ENCODE measurements at places on chromosomes 6 and 20.

DNA sequence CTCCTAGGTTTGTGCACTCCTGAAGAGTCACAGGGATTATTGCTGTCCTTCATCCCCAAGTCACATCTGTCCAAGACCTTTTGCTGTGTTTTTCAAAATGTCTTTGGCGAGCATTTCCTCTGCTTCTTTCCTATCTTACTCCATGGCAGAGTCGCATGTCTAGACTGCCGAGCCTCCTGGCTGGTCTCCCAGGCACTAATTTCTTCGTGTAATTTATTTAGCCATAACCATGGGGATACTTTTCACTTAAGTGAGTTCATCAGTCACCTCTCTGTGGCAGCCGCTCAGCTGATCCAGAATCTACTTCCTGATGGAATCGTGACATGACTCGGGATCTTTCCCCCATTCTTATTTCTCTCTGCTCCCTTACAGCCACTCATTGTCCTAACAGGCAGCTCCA lies 25.8 kb downstream of the ADGRF5 start:
- DNase-seq = no peak

DNA sequence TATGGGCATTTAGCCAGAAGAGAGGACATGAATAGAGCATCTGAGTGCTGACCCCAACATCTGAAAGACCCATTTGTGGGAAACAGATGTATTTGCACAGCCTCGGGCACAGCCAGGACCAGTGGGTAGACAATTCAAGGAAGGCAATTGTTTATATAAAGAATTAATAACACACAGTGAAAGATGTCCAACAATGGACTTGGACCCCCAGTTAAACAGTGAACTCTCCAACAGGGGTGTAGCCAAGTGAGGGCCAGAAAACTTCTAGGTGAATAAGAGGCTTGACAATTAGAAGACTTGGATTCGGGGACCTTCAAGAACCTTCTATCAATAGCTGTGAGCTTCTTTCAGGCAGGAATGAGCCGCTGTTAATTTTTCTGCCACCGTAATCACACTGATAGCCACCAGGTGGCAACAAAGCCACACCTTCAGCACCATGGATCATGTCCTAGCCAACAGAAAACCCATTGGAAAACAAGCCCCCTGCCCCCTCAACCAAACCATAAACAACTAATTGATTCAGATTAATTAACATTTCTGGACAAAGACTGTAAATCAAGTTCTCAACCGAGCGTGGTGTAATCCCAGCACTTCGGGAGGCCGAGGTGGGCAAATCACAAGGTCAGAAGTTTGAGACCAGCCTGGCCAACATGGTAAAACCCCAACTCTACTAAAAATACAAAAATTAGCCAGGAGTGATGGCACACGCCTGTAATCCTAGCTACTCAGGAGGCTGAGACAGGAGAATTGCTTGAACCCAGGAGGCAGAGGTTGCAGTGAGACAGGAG lies 8.8 kb upstream of the SRSF6 start:
- peak; percentile 70 for DNase-seq

DNA sequence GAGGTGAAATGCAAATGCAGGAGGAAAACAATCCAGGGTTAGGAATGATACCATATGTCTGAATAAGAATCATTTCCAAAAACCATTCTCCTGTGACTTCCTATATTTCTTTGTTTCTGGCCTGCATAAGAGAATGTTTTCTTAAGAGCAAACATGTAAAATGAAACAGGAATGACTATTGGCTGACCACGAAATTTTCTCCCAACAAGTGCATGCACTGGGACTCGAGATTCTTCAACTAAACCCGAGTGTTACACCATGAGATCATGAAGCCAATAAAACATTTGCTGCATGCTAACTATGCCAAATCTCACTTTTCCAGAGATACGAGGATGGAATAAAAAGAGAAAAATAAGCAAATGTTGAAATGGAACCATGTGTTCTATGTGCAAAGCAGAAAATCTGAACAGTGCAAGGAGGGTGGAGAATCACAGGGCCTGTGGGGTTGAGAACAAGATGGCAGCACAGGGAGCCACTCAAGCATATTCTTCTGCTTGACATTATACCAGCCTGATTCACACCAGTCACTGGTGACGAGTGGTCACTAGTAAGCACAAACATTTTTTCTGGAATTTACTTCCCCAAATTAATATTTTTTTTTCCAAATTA lies 212.2 kb upstream of the FOXA2 start:
- DNase-seq = no peak

GRCh38 chr20:46644733-46645132 lies 6.5 kb downstream of the SLC13A3 start:
- DNase-seq = no peak

DNA sequence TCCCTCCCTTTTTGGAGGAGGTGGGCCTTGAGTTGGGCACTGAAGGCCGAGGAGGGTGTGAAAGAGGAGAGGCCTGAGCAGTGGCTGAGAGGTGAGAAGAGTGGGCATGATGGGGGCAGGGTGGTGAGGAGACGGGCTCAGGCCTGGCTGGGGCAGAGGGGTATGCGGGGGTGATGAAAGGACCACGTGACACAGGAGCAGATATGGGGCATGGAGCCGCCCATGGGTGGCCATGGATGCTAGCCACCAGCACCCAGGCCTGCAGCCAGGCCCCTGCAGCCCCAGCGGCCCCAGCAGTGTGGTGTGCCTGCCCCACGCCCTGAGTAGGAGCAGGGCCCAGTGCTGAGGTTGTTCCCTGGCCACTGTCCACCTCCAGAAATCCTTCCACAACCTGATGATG lies 26.5 kb downstream of the UQCC2 start:
- no peak for DNase-seq

DNA sequence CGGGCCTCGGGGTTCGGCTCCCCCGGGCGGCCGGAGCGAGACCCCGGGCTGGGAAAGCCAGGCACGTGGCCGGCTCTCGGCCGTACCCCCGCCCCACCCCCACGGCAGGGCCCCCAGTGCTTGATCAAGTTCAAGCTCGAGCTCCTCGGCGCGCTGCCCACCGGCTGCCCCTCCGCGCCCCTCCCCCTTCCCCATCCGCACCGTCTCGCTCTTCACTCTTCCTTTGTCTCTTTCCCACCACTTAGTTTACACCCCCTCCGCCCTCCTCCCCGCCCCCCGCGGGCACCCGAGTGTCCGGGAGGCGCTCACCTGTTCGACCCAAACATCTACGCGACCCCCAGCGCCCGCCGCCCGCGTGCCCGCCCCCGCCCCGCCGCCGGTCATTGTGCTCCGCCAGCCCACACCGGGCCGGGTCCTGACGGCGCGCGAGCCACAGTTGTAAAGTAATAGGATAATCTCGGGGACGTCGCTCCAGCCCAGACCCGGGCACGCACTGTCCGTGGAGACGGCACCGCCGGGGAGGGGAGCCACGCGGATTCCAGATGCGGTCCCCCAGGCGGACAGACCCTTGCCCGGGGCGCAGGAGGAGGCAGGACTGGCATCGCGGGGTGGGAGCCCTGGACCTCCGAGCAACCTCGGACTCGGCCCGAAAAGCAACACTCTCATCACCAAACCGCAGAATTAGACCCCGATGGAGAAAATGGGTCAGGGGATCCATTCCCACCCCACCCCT lies 100.7 kb downstream of the NOL4L start:
- DNase-seq = peak; percentile 55

DNA sequence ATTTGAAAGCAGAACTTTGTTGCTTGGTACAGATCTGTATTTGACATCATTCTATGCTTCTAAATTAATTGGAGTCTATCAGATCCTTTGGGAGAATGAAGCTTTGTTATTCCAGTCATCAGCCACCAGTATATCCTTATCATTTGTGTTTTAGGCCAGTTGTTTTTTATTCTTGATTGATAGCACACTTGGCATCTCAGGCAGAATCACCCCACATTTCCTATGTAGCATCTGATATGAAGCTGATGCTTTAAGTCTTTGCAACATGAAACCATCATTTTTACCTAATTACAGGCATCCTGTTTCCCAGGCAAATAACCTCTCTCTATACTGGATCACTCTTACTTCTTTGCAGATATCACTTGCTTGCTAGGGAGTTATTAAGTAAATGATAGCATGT lies 20.7 kb upstream of the RNGTT start:
- no peak for DNase-seq

DNA sequence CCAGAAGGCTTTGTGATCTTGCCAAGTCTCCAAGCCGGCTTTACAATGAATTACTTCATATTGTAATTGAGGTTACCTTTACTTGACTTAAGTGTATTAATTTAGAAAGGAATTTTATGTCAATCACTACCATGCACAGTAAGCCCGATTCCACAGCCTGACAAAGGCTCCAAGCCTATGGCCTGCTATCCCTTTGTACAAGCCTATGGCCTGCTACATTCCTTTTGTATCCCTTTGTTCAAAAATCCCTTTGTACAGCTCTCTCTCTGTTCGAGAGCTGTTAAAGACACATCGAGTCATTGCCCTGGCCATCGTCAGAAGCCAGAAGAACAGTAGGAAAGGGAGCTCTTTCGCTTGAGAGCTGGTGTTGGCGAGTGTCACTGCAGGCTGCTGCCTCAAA lies 2.7 kb upstream of the EDN3 start:
- DNase-seq = no peak

DNA sequence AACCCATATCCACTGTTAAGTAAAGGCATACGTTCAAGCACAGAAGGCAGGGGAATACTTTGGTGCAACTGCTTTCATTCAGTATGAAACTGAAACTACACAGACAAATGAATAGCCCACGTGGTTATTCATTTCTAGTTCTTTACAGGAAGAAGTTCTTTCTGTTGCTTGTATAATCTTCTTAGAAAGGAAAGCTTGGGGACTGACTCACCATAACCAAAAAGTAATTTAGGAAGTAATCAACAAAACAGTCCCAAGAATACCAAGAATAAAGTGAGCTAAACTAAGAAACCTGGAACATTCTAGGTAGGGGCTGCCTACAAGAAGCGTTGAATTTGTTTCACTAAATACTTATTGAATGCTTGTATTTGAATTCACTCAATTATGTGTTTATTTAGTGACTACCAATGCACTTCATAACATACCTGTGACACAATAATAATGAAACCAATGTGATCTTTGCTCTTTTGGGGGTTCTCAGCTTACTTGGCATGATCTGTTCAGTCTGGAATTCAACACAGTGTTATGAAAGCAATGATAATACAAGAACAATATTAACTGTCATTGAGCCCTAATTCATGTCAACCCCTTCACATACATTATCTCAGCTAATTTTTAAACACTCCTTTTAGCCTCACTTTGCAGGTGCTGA lies 25.1 kb upstream of the KIAA0408 start:
- no peak for DNase-seq

- peak; percentile 67 for DNase-seq
These were observed 279.7 kb downstream of the UST start for GRCh38 chr6:149026530-149026942.

- DNase-seq = no peak
These were observed 187.1 kb downstream of the ID4 start for GRCh38 chr6:20024316-20024673.

GRCh38 chr6:117304446-117304845 lies 39.1 kb downstream of the VGLL2 start:
- no peak for DNase-seq

DNA sequence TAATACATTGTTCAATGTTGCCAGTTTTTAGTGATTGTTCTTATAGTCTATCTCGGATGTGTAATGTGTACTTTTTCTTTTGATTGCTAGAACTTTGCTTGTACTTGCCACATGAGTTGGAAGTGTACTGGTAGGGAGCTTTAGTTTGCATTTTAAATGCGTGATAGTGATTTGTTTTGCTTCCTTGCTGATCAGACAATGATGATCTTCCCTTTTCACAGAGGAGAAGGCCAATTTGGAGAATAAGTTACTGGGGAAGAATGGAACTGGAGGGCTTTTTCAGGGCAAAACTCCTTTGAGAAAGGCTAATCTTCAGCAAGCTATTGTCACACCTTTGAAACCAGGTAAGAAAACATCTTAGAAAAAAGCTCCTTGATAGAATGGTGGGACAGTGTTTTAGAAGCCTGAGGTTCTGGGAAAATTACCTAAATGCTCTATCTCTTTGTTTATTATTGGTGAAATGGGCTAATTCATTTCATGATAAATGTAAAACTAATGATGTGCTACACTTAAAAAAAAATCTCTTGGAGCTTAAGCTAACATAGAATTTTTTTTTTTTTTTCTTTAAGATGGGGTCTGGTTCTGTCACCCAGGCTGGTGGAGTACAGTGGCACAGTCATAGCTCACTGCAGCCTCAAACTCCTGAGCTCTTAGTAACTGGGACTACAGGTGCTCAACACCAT lies 20.9 kb downstream of the TPX2 start:
- no peak for DNase-seq

DNA sequence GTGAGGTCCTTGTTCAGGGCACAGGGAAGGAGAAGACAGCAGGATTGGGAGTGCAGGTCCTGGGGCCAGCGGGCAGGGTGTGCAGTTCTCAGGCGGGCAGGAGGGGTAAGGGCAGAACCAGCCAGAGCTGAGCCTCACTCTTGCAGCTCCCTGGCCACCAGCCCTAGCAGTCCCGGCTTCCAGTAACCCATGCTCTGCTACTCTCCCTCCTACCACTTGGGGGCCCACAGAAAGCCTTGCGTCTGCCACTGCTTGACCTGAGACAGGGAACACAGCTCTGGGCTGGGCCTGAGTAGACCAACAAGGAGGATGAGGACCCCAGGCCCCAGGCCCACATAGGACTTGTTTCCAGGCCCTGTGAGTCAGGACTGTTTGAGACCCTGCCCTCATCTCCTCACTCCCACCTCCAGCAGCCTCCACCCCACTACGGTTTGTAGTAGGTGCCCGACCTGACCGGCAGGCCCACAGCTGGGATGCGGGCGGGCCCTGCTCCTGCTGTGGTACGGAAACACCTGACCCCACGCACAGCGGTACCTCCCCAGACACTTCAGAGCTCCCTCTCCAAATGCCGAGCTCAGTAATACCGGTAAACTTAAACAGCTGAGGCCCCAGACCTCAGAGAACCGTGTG lies 39.2 kb downstream of the KCNK5 start:
- no peak for DNase-seq

- DNase-seq = no peak
These were observed 300.1 kb downstream of the HIVEP2 start for GRCh38 chr6:142644866-142645265.

- no peak for DNase-seq
These were observed 245.0 kb downstream of the GMPR start for GRCh38 chr6:16483315-16483875.

DNA sequence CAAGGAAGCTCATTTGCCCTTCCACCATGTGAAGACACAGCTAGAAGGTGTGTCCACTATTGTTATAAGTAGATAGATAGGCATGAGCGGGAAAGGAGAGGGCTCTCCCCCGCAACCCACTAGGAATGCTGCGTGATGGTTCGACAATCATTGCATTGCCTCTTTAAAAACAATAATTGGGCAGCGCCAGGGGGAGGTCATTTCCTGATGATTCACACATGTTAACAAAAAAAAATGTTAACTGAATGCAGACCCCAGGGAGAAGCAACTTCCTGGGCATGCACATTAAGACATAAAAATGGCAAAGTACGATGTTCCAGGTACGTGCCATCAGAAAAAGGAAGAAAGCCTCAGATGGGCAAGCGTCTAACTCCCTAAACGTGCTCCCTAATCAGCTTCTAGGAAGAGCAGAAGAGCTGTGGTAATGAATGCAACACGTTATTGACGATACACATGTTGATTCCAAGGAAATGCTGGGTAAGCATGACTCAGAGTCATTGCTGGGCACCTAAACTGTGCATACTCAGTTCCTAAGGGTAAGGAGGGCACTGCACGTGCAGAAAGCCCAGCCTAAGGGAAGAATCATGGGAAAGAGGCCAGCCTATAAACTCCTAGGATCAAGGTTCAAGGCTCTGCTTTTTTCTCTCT lies 113.7 kb downstream of the FAM217A start:
- DNase-seq = no peak

GRCh38 chr6:105616521-105616920 lies 213.6 kb upstream of the PREP start:
- DNase-seq = no peak
